Fibroblast of lung (primary cell): ENCODE measurements at places on chromosomes 7 and 10. TPM values are rescaled to one million over a fixed set of nuclear protein-coding genes. Genes with fewer than 3 reads are reported as not detected.
A peak's percentile ranks its signal among the peaks of the same experiment; 100 is the strongest.

GRCh38 chr7:36639826-36640225, 84.5 kb downstream of the AOAH start:
- no peak overlapping the region for H3K4me3 ChIP-seq
- H3K27me3 ChIP-seq: no peaks in the 10 kb centered on the region
- no peak overlapping the region for H3K27ac ChIP-seq
- no peaks in the 10 kb centered on the region for H3K36me3 ChIP-seq

- H3K4me3 ChIP-seq: no peak overlapping the region
- DNase-seq: peak; percentile 75
- H3K27ac ChIP-seq: no peak overlapping the region
- no peaks in the 10 kb centered on the region for H3K36me3 ChIP-seq
- H3K4me1 ChIP-seq: no peaks in the 10 kb centered on the region
- no peaks in the 10 kb centered on the region for H3K27me3 ChIP-seq
Measured at GRCh38 chr7:42055171-42055570, 181.8 kb downstream of the GLI3 start.

Gene HABP2
- total RNA-seq: not detected in 2 replicates

Gene NKX1-2
- total RNA-seq: not detected in 2 replicates
